Foreskin melanocyte (primary cell): ENCODE measurements at places on chromosomes 2 and 18.
A peak's percentile ranks its signal among the peaks of the same experiment; 100 is the strongest.

DNA sequence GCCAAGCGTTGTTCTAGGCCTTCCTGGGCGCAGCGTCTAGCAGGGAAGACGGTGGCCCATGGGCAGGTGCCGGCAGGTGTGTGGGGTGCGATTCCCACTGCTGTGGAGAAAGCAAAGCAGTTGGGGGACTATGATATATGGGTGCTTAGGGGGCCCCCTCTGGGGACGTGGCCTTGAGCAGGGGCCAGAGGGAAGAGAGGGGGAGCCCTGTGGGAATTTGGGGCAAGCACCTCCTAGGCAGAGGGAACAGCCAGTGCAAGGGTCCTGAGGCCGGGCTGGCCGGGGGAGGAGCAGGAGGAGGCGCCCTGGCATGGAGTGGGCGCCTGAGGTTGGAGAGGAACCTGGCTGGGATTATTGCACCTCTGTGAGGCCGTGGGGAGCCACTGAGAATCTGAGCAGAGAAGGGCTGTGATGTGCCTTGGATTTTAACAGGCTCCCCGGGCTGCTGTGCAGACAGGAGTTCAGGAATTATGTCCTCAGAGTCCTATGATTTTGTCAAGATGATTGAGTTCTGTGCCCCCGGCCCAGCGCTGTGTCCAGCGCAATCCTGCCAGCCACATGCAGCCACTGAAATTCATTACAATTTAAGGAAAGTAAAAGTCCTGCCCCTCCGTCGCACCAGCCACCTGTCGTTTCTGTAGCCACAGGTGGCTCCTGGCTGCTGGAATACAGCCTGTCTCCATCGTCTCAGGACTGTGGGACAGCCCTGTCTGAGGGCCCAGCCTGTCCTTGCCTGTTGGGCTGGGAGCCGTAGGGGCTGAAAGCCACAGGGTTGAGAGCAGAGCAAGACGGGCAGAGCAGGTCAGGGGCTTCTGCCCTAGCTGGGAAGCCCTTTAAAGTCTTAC lies 9.1 kb upstream of the KLHL30 start:
- no peak for DNase-seq

- DNase-seq = no peak
Observed at GRCh38 chr2:178441426-178441825, 9.5 kb downstream of the PRKRA start.

- no peak for DNase-seq
Observed at GRCh38 chr2:234954551-234954992, 2.8 kb downstream of the SH3BP4 start.

DNA sequence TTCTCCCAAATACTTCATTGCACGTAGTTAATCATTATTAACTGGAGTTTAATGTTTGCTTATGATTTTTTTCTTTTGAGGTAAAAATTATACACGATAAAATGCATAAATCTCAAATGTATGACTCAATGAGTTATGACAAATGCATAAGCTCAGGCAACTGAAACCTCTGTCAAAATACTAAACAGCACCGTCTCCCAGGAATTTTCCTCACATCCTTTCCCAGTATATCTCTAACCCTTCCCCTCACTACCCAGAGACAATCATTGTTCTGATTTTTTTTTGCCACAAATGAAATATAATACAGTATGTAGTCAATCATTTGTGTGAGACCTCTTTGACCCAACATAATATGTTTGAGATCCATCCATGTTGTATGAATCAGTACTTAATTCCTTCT lies 606.5 kb downstream of the CPS1 start:
- no peak for DNase-seq

DNA sequence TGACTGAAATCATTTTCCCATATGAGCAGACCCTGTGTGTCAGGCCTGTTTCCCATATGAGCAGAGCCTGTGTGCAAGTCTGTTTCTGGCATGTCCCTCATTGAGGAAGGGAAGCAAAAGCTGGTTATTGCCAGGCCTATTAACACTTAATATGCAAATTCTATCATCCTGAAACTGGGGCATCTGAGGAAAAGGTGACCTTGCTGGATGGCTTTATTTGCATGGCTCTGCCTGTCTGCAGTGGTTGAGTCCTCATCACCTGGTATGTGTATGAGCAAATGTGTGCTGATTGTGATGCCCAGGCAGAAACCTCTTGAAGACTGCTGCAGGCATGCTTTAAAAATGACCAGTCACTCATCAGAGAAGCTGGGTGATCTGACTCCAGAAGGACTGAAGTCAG lies 31.2 kb downstream of the EIF4E2 start:
- no peak for DNase-seq

DNA sequence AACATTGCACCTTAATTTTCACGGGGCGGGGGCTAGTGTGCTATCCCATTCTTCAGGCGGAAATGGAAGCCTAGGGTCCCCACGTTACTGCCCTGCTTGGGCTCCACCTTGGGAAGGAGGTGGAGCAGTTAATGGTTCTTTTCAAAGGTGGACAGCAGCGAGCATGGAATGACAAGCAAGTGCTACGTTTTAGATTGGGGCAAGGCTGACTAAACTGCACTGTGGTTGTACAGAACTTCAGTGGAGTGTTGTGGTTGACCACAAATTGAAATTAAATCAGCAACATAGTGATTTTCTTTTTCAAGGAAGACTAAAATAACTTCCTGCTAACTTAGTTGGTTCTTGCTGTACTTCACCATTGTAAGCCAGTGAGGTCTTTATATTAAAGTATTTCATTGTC lies 47.0 kb downstream of the CHRNA1 start:
- no peak for DNase-seq

DNA sequence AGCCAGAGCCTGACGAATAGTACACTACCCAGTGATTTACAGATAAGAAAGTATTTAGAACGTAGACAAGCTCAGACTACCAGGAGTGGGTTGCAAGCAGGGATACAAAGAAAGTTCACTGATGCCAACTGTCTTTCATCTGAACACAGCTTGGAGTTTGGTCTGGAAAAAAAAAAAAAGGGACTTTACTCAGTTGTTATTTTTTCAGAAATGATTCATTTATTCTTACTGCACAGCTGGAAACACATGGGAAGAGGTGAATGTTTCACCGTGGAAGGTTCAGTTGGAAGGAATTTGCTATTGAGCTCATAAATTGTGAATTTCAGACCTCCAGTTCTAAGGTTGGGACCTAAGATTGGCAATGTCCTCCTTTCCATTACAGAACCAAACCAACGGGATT lies 259.7 kb downstream of the ETAA1 start:
- no peak for DNase-seq

DNA sequence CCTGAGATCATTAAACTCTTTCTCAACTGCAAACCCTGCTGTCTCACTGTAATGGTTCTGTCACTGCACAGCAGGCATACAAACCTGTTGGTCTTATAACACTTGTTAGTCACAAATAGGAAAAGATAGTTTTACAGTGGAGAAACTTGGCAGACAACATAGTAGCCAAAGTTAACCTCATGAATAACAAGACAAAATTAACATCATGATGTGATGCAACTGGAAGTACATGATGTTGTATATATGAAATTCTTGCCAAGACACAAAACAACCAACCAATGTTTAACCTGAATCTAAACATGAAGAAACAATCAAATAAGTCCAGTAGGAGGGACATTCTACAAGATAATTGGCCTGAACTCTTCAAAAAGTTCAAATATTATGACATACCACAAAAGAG lies 189.3 kb downstream of the RNF152 start:
- DNase-seq = no peak

- DNase-seq = peak; percentile 19
Observed at GRCh38 chr2:114940785-114941458, 498.5 kb downstream of the DPP10 start.

- peak; percentile 40 for DNase-seq
Observed at GRCh38 chr2:164178835-164179465, 442.3 kb downstream of the GRB14 start.

DNA sequence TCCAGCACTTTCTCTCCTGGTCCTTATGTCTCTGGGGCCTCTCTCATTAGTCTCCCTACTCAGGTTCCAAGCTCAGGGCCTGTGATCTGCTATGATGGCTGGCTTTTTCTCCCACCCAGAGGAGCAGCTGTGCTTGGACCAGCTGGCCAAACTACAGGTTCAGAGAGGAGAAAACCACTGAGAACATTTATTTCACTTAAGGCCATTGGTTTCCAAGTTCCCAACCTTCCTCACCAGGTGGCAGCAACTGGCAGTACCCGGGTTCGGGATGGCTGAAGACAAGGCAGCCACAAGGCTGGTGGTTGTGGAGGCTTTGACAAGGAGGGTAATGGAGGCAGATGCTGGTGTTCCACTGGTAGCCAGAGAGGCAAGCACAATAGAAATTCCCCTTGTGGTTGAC lies 29.9 kb upstream of the SELENOI start:
- no peak for DNase-seq

GRCh38 chr18:40108596-40108995 lies 1846.4 kb upstream of the PIK3C3 start:
- no peak for DNase-seq

GRCh38 chr2:133324150-133324561 lies 244.1 kb downstream of the NCKAP5 start:
- no peak for DNase-seq

DNA sequence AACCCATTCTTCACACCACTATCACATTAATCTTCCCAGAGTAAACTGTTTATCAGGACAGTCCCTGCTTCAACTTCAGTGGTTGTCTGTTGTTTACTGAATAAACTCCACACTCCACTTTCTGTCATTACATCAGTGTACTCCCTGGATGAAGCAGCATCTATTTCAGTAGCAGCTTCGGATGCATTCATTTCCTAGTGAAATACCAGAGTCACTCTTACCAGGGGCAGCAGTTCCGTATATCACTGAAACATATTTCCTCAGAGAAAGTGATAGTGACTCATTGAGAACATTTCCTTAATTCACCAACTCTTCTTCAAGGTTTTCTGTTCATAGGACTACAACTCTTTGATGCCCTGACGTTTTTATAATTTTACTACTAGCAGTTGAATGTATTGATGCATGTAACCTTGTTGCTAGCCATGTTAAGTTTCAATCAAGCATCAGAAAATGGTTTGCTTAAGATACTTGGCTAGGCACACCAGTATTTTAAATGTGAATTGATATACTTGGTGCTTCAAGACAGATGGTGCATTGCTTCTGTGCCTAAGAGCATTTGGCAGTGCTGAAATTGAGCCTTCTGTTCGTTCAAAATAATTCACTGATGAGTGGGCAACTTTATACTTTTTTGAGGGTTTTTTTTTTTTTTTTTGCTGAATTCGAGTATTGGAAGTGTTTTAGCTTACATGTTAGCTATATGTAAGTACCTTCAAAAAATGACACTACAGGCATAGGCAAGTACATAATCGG lies 92.3 kb downstream of the UBE2E3 start:
- DNase-seq = no peak

- no peak for DNase-seq
Observed at GRCh38 chr2:9170458-9171130, 36.0 kb upstream of the ASAP2 start.

- DNase-seq = no peak
Observed at GRCh38 chr2:96739076-96739632, 710 bp downstream of the LMAN2L start.

- DNase-seq = no peak
Observed at GRCh38 chr18:69021211-69021805, 223.4 kb downstream of the CCDC102B start.

DNA sequence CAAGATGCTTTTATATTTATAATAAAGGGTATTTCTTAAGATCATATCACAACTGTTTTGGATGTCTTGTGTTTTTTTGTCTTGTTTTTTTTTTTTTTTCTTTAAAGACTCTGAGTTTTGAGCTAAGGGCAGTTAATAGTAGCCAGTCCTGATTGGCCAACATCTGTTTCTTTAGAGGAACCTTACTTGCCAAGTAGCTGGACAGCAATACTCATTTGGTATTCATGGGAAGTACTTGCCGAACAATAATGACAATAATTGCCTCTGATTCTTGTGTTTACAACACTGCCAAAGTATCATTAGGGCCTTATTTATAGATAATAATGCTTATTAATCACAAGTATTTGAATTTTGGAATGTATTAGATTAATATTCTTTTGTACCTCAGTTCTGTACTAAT lies 17.1 kb upstream of the POU3F3 start:
- no peak for DNase-seq

GRCh38 chr2:172736424-172737174 lies 954 bp downstream of the RAPGEF4 start:
- DNase-seq = no peak

- no peak for DNase-seq
Observed at GRCh38 chr18:64037812-64038414, 68.0 kb downstream of the SERPINB8 start.

DNA sequence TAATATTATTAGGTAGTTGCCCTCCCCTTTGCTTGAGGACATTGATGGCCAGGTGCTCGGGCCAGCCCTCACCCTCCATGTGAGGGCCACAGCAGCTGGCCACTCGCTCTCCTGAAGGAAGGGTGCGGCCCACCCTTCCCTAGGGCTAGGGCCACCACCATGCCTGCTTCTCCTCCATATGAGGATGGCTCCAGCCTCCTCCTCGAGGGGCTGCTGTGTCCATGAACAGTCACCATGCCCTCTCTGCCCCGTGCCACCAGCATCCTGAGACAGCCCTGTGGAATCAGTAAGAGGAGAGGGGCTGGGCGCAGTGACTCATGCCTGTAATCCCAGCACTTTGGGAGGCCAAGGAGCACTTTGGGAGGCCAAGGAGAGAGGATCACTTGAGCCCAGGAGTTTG lies 2.4 kb downstream of the GPR17 start:
- no peak for DNase-seq

GRCh38 chr2:217363470-217363869 lies 503.6 kb upstream of the TNP1 start:
- DNase-seq = no peak

DNA sequence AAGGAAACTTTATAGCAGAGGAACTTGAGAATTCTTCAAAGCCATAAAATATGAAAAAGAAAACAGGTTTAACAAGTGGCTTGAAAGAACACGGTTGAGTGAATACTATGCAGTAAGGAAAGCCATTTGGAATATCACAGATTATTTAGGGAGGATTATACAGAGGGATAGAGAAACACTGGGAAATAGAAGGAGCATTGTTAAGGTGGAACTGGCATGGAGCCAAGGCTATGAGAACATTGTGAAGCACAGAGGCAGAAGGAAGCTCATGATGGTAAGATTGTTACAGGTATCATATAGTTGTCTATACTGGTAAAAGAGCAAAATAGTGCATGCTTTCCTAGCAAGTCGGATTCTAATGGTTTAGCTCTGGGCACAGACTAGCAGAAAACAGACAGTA lies 87.1 kb downstream of the SS18 start:
- DNase-seq = no peak

- no peak for DNase-seq
Observed at GRCh38 chr2:175205523-175205922, 24.0 kb upstream of the ATP5MC3 start.
